Lower leg skin (tissue), 4 donors: ENCODE measurements at places on chromosomes 5 and 9.

DNA sequence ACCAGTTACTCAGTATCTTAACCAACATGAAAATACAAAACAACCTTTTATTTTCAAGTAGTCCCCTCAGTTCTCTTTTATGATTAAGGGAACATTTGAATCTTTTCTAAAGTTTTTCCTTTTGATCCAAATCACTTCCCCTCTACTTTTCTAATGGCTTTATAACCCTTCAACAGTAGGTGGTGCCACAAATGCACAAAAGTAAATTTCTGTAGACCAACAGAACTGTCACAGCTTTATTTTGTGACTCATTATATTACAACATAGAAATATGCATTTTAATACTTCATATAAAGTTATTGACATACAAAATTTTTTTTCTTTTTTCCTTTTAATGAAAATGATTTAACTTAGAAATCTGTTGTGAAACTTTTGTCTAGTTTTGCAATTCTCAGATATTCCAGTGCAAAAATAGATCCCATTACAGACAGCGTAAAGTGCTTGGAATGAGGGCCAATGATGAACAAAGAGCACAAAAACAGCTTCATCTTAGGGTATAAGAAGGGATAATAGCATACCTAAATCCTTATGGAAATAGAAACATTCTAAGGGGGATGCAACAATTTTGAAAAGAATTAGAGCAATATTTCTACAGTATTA lies 17.0 kb downstream of the NIPSNAP3B start:
- no peak for DNase-seq

DNA sequence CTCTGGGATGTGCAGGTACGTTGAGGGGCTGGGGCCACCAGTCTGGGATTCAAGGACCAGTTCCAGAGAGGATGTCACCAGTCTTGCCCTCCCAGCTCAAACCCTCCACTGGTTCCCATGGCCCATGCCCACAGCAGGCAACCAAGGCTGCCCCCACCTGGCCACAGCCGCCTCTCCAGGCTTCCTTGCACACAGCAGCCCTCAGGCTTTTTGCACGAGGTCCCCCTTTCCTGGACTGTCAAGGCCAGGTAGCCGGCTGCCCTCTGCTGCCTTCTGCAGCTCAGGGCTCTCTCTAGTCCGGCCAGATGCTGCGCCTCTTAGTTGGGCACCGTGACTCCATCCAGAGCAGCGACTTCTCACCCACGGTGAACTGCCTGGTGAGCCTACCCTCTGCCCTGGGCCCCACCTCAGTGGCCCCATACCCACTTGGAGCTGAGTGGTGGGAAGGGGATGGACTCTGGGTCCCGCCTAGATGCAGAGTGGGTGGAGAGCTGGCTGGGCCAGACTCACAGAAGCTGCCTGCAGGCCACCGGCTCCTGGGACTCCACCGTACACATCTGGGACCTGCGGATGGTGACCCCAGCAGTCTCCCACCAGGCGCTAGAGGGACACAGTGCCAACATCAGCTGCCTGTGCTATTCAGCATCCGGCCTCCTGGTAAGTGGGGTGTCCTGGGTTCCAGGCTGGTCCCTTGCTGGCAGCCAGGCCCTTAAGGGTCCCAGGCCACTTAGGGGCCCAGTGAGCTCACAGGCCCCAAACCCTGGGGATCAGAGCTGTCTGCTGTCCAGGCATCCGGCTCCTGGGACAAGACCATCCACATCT lies 2.9 kb downstream of the WDR38 start:
- no peak for DNase-seq

DNA sequence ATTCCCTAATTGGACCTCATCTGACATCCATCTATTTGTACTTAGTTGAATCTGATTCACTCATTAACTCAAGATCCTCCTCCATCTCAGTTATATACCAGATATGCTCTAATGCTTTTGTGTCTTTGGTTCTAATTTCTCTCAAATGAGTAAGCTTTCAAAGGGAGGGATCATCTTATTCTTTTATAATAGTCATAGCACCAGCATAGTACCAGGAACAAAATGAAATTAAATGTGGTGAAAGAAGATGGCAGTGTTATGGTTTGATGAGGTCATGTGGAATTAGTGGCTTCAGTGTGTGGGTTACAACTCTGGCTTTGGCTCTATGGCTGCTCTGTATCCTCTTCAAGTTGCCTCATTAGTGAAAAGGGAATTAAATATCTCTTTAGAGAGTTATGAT lies 32.5 kb upstream of the ZNF366 start:
- DNase-seq: no peak

DNA sequence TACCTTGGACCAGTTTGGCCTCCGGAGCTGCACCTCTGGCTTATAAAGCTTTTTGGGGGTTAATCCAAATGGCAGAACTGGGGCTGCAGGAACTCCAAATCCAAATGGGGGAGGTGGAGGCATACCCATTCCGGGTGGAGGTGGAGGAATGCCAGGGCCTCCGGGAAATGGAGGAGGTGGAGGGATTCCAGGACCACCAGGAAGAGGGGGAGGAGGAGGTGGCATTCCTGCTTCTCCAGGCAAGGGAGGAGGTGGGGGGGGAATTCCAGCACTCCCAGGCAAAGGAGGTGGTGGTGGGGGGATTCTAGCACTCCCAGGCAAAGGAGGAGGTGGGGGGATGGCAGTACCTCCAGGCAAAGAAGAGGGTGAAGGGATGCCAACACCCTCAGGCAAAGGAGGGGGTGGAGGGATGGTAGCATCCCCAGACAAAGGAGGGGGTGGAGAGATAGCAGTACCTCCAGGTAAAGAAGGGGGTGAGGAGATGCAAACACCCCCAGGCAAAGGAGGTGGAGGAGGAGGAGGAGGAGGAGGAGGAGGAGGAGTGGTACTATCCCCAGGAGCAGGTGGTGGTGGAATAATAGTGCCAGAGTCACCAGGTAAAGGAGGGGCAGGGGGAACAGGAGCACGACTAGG lies 45.2 kb downstream of the DIAPH1 start:
- no peak for DNase-seq

GRCh38 chr9:118609355-118610044 lies 759.7 kb downstream of the BRINP1 start:
- no peak for DNase-seq

DNA sequence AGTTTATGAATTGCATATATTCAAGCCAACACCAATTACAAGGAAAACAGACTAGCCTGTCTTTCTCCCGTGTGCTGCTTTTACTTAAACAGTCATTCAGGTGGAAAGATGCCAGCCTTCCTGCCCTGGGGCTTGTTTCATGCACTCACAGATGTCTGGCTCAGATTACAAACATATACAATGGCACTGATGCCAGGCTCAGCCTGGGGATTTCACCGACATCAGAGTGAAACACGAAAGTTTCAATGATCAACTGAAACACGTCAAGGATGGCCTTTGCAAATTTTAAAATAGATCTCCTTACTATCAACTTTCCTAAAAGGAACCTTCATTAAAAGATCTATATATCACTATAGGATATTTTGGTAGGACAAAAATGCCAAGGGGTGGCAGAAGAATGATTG lies 1576.5 kb downstream of the EFNA5 start:
- peak; percentile 80 for DNase-seq

- no peak for DNase-seq
Measured at GRCh38 chr9:15642369-15642962, 89.6 kb downstream of the CCDC171 start.

- DNase-seq: no peak
Measured at GRCh38 chr5:125085797-125086505, 339.5 kb upstream of the ZNF608 start.

GRCh38 chr5:113358696-113359095 lies 76.1 kb downstream of the TSSK1B start:
- no peak for DNase-seq

DNA sequence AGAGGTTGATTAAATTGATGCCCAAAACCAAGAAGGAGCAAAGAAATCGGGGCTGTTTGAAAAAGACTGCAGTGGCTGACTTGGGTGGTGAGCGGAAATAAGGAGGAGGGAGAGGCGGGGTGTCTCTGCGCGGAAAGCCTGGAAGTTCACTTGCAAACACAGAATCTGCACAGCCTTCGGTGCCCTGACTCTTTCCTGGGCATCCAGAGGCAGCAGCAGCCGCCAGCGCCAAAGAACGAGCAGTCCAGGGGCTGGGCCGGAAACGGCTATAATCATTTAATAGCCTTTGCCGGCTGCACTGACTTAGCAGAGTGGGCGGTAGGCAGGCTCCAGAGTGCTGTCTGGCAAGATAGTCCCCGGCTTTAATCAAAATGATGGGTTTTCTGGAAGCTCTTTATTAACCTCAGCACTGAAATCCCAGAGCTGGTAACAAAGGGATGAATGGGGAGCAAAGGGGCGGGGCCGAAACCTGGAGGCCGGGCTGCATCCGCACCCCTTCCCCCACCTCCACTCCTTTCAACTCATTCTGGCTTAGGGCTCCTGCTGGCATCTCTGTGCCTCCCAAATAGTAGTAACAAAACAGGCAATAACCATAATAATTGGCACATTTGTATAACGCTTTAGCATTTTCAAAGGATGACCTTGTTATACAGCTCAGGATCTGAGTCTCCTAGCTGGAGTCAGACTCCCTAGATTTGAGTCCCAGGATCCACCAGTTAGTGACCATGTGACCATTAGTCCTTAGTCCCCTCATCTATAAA lies 35.7 kb downstream of the PCDHAC2 start:
- no peak for DNase-seq

DNA sequence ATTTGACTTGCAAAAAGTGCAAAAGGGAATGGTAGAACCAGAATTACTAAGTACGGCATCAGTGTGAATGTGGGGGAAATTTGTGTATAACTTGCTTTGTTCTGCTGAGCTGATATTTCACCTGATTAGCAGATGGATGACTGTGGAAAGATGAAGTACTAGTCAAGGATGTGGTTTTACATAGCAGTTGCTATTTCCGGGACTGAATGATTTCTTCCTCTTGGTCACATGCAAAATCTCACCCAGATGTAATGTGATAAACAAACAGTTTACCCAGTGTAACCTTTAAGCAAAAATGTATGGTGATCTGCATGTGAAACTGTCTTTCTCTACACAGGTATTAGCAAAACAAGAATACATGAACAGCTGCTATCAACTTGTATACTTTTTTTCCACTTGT lies 46.1 kb downstream of the DCP2 start:
- DNase-seq: no peak

- DNase-seq: no peak
Measured at GRCh38 chr9:124596172-124596839, 89.1 kb upstream of the NR5A1 start.

GRCh38 chr5:73786043-73786831 lies 160.2 kb downstream of the ARHGEF28 start:
- DNase-seq: no peak

- no peak for DNase-seq
Measured at GRCh38 chr9:99746406-99746805, 75.3 kb upstream of the NR4A3 start.

DNA sequence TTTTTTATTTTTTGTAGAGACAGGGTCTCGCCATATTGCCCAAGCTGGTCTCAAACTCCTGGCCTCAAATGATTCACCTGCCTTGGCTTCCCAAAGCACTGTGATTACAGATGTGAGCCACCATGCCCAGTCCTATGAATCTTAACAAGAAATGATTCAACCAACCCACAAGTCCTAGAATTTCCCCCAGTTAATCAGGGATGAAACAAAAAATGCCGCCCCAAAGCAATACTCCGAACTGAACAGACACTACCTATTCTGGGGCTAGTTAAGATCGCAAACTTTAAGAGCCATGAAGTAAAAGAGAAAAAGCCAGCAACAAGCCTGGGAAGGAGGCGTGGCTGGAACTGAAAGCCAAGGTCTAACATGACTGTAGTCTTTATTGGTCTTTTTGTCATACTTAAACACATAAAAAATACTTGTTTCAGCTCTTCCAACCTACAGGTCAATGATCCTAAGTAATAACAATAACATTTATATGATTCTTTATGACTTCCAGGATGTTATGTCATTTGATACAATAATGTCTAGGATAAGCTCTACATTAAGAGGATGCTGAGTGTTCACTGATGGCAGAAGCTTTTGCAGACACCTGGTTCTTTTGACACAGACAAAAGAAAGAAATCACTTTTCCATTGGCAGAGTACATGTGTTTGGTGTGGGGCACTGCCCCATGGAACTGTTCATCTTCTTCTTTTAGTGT lies 361.1 kb upstream of the TLE4 start:
- no peak for DNase-seq

DNA sequence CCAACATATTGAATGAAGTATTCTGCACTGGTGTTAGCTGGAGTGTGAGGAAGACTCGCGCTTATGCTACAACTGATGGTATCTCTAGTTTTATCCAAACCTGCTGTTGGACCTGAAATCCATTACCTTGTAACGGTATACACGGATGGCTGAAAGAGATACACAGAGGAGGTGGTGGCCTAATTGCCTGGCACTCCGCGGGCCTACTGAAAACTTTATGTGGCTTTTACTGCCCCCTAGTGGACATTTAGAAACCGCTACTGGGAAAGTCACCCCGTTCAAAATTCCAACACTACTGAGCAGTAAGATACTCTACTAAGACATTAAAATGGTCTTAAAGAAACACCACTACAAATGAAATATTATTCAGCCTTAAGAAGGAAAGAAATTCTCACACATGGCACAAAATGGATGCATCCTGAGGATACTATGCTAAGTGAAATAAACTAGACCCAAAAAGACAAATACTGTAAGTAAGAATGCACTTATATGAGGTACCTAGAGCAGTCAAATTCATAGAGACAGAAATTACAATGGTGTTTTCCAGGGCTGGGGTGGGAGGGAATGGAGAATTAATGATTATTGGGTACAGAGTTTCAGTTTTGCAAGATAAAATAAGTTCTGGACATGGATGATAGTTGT lies 100.4 kb downstream of the TTLL11 start:
- DNase-seq: peak; percentile 86

GRCh38 chr5:94870511-94871183 lies 252.2 kb downstream of the SLF1 start:
- DNase-seq: no peak

DNA sequence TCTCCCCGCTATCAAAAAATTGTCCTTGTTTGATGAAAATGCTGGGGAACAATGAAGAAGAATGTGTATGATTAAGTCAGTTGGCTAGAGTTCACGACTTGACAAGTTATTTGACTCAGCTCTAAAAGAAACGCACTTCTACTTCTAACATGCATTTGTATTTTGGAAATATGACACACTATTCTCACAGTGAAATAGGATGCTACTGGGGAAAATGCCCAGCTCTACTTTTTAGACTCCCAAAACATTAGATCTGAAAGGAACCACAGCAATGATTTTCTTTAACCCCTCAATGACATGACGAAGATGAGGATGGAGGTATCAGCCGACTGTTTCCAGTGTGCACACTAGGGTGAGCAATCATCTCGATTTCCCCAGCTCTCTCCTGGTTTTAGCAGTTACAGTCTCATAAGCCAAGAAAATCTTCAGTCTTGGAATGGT lies 83.6 kb upstream of the PCSK1 start:
- DNase-seq: no peak
